BJ (cell line): ENCODE measurements at places on chromosomes 7 and 10. TPM values are rescaled to one million over a fixed set of nuclear protein-coding genes. Genes with fewer than 3 reads are reported as not detected.

Gene INSYN2A
- 0.04 and 0.06 TPM in 2 replicates for polyA plus RNA-seq

Gene HOXA1
- polyA plus RNA-seq: 0.91 and 1.0 TPM in 2 replicates

- DNase-seq: no peak
Measured at GRCh38 chr10:133375357-133376115, 2.4 kb upstream of the ECHS1 start.

DNA sequence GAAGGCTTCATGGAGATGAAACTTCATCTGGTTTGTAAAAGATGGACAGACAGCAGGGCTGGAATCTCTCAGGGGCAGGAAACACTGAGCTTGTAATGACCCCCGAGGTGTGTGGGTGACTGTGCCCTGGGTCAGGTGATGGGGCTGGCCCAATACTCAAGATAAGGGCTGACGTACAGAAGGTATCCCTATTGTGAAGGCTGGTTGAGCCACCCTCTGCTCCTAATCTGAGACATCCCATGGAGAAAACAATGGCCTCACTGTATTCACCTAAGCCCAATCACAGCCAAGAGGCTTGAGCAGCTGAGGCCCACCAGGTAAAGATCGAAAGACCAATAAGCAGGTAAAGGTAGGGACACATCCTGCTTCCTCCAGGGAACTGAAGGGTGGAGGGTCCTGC, 34.8 kb upstream of the NUB1 start:
- no peak for DNase-seq
